ENCODE measurements at places on chromosomes 7 and 10.

- DNase-seq: no peak
These were observed 31.3 kb downstream of the RNF216 start for GRCh38 chr7:5750031-5750653.

DNA sequence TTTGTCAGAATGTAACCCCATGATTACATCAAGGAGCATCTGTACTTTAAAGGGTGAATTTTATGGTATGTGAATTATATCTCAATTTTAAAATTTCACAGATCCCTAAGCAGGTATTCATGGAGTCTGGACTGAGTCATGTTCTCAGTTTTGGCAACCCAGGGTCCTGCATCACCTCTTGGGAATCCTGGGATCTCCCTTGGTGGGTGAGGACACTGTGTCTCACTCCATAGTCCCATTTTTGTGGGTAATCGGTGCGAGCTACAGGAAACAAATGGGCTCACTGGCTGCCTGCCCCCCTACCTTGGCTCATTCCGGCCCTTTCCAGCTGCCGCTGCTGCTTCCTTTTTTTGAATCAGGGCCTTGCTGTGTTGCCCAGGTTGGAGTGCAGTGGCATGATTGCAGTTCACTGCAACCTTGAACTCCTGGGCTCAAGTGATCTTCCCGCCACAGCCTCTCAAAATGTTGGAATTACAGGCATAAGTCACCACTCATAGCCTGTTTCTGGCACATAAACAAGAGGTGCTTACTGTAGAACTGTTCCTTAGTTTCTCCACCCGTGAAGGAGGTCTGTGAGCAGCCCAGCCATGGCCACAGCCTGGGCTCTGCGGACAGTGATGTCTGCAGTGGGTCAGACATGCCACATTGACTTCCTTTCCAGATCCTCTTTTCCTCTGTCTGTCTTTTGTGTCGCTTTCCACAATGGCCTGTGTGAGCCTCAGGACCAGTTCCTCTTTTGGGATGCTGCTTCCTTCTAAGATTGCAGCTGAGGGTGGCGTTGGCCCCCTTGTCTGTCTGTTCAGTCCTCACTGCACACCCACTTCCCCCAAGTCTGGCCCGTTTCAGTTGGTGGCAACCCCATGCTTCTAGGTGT lies 14.5 kb downstream of the PALD1 start:
- DNase-seq: no peak

- no peak for DNase-seq
These were observed 68.1 kb downstream of the BMPER start for GRCh38 chr7:33973231-33974015.

DNA sequence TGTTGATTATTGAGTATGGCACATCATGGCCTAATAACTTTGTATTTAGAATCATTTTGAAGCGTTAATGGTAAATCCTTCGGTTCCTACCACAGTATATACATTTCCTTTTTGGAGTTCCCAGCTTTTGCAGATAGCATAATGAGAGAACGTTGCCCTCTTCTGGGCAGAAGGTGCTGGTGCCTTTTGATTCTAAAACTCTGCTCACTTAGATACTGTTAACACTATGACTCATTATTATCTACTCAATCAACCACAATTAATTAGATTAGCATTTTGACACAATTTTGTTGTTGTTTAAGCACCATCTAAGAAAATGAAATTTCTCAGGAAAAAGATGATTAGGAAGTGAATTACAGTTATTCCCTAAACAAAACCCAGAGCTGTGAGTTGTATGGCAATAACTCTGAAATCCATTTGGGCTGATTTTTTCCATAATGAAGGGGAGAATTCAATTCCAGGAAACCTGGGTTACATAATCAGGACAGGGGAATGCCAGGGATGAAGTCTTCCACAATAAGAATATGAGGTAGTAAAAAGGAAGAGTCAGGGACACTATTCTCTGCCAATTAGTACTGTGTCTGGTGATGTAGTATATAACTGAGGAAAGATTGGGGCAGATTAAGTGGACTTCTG lies 11.5 kb upstream of the DLD start:
- peak; percentile 40 for DNase-seq

DNA sequence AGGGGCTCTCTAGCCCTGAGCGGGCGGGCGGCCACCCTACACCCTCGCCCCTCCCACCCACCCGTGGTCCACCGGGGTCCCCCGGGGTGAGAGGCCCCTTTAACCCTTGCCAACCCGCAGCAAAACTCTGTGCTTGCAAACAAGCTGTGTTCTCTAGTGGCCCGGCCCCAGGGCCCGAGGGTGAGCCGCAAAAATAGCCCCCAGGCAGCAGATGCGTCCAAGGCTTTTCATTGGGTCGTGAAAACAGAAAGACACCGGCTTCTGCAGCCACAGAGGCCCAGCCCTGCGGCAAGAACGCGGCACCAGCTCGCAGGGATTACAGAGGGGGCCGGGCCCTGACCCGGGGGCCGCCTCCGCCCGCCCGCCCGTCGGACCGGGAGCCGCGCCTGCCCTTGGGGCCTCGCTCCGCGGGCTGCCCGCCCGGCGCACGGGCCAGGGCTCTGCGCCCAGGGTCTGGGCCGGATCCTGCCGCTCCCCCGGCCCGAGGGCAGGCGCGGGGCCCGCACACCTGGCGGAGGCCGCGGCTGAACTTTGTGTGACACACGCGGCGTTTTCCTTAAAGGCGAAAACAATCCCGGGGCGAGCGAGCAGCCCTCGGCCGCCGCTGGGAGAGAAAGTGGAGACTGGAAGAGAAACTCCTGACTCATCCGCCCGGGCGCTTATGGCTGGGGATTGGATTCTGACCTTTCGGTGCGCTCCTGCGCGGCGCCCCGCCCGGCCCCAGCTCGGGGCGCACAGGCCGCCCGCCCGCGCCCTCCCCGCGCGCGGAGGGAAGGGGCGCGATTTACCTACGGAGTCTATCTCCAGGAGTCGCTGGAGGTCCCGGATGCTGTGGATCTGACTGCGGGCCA lies 2.8 kb downstream of the PDGFA start:
- DNase-seq: no peak

Measured in activated CD4-positive, alpha-beta memory T cell treated with anti-CD3 and anti-CD28 coated beads, Interleukin-2, amount 10 ng/mL, durations not matched to agents 7 days and 5 days (primary cell).